ENCODE measurements at places on chromosomes 1 and 21.

- no peak for DNase-seq
Measured at GRCh38 chr1:232621050-232621449, 8.9 kb downstream of the SIPA1L2 start.

GRCh38 chr1:19651141-19651737 lies 7.1 kb downstream of the NBL1 start:
- DNase-seq, result no peak

- no peak for DNase-seq
Measured at GRCh38 chr1:203296460-203297073, 8.8 kb upstream of the BTG2 start.

DNA sequence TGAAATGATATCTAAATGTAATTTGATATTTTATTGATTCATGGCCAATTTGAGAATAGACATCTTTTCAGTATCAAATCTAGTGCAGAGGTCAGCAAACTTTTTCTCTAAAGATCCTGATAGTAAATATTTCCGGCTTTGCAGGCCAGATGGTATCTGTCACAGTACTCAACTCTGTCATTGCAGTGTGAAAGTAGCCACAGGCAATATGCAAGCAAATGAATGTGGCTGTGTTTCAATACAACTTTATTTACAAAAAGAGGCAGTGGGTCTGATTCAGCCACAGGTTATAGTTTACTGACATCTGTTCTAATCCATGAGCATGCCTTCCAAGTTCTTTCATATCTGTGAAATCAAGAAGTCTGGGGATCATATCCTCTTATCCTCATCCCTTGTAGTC lies 221.2 kb downstream of the PRDM2 start:
- no peak for DNase-seq

DNA sequence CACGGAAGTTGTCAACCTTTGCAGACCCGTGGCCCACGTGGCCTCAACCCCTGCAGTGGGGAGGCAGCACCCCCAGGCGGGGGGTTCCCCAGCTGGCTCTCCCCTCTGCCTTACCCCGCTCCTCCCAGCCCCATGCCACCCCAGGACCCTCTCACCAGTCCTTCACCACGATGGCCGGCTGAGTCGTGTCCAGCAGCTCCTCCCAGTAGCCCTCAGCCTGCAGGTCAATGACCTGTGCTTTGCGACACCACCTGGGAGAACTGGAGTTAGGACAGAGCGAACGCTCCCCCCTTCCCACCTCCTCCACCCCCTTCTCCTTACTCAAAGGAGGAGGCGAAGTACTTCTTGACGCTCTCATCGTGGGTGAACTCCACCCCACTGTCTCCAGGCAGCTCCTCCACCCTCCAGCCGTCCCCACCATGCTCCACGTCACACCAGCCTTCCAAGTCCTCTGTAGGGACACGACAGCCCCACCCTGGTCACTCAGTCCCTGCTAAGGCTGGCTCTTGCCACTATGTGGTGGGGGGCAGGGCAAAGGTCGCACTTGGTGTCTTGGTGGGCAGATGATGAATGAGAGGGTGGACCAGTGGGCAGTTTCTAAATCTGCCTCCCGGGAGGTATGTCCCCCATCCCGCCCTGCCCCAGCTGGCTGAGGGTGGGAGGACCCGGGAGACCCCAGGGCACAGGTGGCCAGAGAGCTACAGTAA lies 4.5 kb downstream of the FBXO2 start:
- no peak for DNase-seq
